ENCODE measurements at places on chromosomes 4 and X.

- no peak for DNase-seq
These were observed 97.3 kb upstream of the DDIT4L start for GRCh38 chr4:100287534-100287933.

DNA sequence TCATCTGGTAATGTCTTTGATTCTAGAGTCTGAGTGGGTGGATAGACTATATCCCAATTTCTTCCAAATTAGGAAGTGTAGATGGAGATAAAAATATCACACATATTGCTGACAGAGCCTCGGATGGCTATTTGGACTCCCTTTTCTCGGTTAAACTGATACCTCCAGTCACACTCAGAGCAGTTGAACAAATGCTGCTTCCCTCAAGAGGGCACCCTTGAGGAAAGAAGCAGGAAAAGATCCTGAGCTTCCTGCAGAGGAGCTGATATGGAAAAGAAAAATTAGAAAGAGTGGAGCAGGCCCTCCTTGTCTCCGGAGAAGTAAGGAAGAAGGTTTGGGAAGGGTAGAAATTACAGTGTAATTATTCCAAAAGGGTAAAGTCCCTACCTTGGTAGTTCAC is 96.2 kb upstream of the CCSER1 start:
- no peak for DNase-seq

DNA sequence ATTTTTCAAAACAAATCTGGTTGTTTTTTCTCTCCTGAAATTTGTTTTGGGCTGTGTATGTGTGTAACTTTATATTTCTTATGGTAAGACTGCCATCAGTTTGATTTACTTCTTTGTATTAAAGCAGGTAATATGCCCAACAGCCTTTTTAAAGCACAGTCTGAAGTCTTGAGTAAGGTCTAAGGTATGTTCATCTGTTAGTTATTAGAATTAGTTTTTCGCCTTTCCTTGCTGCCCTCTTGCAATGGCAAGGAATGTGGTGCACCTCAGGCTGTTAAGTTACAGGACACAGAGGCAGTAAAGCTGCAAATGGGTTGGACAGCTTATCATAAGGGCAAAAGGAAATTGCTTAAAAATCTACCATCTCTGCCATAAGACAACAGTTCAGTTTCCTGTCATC is 71.8 kb downstream of the METTL14 start:
- no peak for DNase-seq

GRCh38 chr4:184306949-184307348 is 89.3 kb upstream of the ENPP6 start:
- no peak for DNase-seq

DNA sequence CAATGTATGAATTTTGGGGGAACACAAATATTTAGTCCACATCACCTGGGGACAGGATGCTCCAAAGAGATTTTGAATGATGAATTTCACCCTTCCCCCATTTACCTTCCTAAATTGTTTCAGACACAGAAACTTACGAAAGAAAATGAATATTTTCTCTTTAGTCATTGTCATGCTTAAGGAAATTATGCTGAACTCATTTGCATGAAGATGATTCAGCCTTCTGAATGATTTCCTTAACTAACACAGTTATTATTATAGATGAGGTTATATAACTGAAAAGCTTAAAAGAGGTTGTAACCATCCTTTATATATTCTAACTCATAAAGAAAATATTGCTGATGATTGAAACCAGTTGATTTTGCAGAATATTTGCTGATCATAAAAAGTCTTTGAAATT is 61.1 kb downstream of the KCNIP4 start:
- DNase-seq = no peak

DNA sequence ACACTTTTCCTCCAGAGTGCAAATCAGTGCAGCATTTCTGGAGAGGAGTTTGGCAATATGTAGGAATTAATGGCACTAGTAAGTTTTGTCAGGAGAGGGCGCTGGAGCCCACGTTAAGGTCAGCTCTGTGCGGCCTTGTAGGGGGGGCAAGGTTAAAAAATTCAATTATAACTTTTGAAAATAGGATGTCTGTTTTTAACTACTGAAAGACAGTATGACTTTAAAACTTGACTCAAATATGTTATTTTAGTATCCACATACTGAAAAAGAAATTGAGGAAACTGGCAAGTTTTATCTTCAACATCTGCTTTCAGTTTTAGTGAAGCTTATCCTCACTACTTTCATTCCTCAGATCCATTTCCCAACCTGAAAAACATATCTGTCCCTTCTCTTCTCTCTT is 30.9 kb upstream of the HSD17B13 start:
- no peak for DNase-seq

DNA sequence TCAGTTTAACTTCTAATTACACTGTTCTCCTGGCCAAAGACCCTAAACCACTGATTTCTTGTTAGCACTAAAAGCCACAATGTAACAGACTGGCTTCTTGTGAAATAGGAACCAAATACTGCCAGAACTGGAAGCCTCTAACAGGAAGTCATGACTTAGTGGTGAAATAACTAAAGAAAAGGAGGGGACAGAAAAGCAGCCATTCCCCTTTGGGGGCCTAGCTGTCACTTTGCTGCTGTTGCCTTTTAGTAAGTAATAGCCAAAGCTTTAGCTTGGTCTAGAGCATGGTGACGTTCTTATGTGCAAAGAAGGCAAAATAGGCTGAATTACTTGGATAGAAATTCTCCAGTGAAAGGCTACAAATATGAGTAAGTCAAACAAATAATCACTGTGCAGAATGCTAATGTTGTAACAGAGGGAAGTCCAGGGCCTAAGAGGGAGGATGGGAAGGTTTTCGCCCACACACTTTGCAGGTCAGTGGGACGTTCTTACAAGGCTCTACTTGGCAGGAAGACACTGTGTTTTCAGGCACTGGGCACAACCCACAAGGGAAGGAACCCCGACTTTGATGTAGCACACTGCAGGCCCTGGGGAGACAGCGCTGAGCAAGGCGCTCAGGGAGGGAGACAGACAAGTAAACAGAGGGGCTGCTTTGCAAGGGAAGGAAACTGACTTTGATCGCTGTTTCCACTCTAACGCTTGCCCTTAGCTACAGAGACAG is 16.7 kb downstream of the GAB3 start:
- DNase-seq = no peak

DNA sequence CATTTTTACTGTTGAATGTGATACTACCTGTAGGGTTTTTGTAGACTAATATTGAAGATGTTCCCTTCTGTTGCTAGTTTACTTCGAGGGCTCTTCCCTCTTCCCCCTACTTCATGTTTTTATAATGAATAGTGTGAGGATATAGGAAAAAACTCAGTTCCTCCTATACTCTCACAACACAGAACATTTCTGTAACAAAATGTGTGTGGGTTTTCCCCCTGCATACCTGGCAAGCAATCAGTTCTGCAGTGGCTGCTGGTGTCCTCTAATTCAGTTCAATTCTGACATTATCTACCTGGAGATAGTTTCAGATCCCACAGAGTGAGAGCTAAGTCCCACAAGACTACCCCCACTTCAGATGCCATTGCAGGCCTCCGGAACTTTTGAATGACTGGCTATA is 107.9 kb downstream of the KDM6A start:
- no peak for DNase-seq

DNA sequence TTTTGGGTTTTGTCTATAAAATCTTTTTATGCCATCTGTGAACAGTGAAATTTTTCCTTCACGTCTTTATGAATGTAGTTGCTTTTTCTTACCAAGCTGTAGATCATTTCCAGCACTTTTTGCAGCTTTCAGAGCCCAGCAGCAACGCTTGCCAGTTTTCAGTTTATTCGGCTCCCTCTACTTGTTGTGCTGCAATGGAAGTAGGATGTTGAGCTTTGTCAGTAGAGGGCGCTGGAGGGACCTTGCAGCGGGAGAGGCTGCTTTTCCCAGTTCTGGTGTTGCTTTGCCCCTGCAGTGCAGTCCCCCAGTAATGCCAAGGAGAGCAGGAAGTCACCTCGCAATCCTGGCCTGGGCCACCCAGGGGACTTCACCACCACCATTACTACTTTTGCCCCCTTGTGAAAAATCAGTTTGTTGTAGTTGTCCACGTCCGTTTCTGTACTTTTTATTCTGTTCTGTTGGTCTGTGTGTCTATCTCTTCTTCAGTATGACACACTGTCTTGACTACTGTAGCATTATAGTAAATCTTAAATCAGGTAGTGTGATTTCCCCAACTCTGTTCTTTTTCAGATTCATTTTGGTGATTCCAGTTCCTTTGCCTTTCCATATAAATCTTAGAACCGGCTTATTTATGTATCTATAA is 21.8 kb downstream of the CMC4 start:
- DNase-seq = no peak

DNA sequence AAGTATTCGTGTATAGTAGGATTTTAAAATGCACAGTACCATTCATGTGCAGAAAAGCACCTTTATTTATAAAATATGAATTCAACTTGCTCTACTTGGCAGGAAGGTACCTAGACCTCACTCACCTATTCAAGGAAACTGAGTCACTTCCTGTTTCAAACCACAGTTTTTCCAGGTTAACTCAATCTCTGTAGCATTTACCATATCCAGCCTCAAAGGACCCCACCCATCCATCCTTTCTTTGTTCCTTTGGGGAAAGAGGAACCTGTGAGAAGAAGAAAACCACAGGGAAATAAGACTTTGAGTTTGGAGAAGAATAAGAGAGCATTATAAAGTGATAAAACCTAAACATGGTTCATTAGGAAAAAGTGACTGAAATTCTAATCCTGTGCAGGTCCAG is 250.7 kb downstream of the CBR4 start:
- no peak for DNase-seq

GRCh38 chr4:85368932-85369331 is 106.0 kb upstream of the ARHGAP24 start:
- no peak for DNase-seq

DNA sequence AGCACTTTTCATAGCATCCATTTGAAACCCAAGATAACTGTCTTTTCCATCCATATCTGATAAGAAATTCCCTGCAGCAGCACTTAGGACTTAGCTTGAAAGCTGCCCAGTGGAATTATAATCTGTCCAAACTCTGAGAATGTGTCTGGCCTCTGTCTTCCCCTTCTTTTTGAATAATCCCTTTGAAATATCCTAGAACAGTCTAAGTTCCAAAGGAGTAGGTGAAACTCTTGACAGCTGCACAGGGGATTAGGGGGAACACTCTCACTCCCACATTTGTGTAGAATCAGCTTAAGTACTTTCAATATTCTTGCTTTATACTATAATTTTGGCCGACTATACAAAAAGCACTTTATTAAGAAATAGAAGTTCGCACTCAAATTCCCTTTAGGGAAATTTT is 157.7 kb downstream of the PAPSS1 start:
- DNase-seq = no peak

DNA sequence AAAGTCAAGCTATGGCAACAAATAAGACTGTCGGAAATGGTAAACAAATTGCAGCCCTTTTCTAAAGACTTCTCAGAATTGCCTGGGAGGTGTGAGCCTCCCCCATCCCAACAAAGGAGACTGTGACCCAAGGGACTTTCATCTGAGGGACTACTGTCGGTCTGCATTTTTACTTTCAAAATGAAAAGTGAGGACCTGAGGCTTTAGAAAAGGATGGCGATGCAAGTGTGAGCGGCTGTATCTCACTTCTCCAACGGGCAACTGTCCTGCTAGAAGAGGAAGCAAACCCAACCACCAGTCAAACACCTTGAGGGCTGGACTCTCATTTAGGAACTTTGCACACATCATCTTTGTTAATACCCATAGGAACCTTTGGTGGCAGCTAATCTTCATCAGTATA is 62.6 kb upstream of the CLNK start:
- no peak for DNase-seq

DNA sequence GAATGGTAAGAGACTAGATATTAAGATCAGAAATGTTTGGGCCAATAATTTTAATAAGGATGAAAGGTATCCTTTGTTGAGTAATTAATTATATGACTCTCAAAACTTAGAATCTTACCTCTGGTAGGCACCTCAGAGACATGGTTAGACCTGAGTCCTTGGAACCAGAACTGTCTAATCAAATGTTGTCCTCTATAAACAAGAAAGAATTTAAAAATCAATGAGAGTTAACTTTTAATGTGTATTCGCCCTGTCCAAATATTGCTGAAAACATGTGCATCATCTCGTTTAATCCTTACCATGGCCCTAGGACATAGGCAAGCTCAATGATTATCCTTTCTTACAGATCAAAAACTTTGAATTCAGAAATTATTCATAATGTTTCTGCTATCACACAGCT is 24.0 kb upstream of the NUDT11 start:
- DNase-seq = no peak

- DNase-seq = no peak
These were observed 65.7 kb upstream of the DMD start for GRCh38 chrX:33277046-33277445.

- DNase-seq = no peak
These were observed 50.3 kb downstream of the EFNB1 start for GRCh38 chrX:68878977-68879645.

- no peak for DNase-seq
These were observed 438.3 kb downstream of the CENPC start for GRCh38 chr4:67106861-67107460.

GRCh38 chrX:31266203-31267076 is 194.6 kb upstream of the FTHL17 start:
- no peak for DNase-seq

- DNase-seq = no peak
These were observed 32.4 kb downstream of the CLDN22 start for GRCh38 chr4:183287677-183288076.

- no peak for DNase-seq
These were observed 19.6 kb downstream of the CCNG2 start for GRCh38 chr4:77176640-77177039.

- DNase-seq = no peak
These were observed 271.8 kb downstream of the INPP4B start for GRCh38 chr4:142574306-142574705.

GRCh38 chrX:7580127-7580526 is 262.8 kb upstream of the VCX start:
- DNase-seq = no peak

DNA sequence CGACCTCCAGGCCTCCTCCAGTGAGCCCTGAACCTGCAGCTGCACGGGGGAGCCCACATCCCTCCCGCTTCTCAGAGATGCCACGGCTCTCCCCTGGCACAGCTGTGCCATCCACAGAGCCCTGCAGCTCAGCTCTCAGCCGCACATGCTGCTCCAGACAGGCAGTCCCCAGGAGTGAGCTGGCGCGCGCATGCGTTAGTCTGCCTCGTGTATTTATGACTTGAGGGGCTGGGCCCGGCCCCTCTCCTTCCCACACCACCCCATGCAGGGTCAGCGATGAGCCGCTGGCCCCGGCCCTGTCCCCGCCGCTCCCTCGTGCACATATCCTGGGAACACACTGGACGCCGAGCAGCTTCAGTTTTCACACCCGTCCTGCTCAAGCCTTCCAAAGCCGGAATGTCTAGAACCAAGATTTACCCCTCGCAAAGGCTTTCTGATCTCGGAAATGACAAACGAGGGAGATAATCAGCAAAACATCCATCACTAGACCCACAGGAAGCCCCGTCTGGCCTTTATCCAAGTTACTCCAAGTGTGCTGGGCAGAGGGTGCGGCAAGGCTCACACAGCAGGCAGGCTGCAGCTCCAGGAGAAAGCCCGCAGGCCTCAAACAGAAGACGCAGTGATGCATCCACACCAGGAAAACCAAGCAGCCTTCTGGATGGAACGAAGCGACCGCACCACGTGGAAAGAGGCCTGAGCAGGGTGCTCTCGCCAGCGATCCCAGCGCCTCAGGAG is 24.3 kb downstream of the GAK start:
- no peak for DNase-seq
